Amygdala (tissue), 56 donors: ENCODE measurements at places on chromosomes 13 and 19.

DNA sequence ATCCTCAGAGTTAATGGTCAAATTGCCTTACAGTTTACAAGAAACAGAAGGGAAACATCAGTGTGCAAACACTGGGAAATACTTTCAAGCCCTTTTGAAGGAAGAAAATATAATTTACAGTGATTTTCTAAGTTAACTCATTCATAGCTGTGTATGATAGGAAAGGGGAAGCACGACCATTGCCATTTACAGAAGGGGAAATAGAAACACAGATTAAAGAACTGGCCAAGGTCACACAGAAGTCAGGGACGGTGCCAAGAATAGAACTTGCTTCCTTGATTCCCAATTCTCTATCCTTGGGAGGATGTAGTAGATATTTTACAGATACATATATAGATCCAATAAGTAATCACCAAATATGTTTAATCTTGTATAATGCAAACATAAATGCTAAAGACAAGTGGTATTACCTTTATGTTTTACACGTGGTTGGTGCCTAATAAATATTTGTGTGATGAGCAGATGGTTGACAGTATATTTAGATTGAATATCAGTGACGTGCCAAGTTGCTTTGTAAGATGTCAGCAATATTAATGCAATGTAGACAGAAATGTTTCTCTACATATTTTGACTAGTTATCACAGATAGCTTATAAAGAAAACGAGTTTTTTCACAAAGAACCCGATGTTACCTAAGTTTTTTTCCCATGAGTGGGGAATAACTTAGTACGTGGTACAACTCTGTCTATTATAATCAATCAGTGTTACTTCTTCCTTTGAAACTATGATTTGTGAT lies 73.1 kb downstream of the FLT1 start:
- no peak for DNase-seq

GRCh38 chr13:98571955-98572662 lies 4.8 kb downstream of the STK24 start:
- no peak for DNase-seq

GRCh38 chr19:45640849-45641273 lies 1.7 kb upstream of the EML2 start:
- DNase-seq: no peak

- no peak for DNase-seq
Measured at GRCh38 chr13:113147206-113147605, 11.2 kb upstream of the PROZ start.

DNA sequence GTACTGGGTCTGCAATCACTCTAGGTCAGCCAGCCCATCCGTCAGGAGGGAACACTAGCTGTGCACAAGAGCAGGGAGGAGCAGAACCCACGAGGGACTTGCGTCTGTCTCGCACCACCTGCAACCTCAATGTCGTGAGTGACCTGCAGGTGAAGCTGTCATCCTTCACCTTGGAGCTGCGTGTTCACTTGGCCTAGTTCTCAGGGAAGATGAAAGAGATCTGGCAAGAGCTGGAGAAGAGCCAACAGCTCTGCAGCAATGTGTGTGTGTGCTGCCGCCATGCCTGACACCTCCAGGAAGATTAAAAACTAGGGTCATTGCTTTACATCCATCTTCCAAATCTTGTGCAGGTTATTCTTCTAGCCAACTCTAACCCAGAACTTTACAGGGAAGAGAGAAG lies 117.6 kb upstream of the MRI1 start:
- DNase-seq: no peak

DNA sequence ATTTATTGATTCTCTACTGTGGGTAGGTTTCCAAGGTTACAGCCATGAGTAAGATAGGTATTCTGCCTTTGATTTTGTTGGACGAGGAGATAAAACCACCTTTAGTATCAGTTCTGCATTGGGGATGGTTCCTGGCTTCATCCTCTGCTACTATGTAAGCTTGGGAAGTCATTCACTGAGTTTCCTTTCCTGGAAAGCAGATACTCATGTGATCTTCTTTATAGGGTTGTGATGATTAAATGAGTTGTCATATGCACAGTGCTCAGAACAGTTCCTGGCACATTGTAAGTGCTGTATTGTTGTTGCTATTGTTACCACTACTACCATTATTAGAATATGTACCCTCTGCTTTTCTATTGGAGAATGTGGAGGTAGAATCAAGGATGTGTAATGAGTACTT lies 13.1 kb upstream of the WTIP start:
- DNase-seq: no peak
